ENCODE measurements at places on chromosomes 3 and 15.

GRCh38 chr3:177968891-177969290 lies 567.3 kb upstream of the KCNMB2 start:
- no peak for DNase-seq

- DNase-seq = no peak
Observed at GRCh38 chr3:196053487-196053886, 28.4 kb downstream of the TFRC start.

GRCh38 chr3:13879946-13880810 lies at the start of gene WNT7A:
WNT7A (minus strand) TSS chr3:13880071; CDS start chr3:13879816, 255 bp downstream.
- no peak for DNase-seq

GRCh38 chr3:42216931-42217333 lies 49.1 kb downstream of the CCK start:
- DNase-seq = no peak

DNA sequence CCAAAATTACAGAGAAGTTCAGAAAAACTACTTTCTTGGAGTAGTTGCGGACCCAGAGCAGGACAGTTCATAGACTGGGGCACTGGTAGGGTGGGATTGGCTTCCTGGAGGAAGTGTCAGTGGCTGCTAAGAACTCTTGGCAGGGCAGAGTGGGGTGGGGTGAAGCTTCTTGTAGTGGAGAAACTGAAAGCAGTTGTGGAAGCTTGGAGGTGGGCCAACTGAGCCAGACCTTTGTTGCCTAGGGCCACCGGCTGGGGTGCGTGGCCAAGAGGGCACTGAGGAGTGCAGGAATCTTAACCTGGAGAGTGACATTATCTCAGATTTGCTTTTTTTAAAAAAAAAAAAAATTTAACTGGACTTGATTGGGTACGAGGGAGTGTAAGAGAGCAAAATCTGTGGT lies 3.1 kb downstream of the KAT2B start:
- DNase-seq = no peak

GRCh38 chr15:89225588-89225987 lies 4.2 kb upstream of the RLBP1 start:
- DNase-seq = no peak

DNA sequence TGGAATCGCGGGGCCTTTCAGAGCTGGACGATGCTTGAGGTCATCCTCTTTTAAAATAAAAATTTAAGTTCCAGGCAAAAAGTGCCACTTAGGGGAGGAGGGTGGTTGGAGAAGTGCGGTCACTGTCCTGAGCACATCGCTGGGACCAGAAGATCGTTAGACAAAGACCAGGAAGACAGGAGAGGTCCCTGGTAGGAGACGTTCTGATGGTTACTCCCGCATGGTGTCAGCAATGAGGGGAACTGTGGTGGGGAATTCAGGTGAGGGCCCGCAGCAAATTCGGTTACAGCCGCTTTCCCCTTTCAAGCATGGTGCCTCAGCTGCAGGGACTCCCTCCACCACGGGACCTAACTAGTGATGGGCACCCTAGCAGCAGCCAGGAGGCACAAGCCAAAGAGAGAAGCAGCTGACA lies 1.0 kb upstream of the ISY1 start:
- no peak for DNase-seq

DNA sequence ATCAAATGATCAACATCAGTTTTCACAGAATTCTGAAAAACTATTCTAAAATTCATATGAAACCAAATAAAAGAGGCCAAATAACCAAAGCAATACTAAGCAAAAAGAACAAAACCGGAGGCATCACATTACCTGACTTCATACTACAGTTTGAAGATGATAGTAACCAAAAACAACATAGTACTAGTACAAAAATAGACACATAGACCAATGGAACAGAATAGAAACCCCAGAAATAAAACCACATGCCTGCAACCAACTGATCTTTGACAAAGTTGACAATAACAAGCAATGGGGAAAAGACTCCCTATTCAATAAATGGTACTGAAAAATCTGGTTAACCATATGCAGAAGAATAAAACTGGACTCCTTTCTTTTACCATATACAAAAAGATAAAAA lies 75.7 kb upstream of the FXR1 start:
- no peak for DNase-seq

DNA sequence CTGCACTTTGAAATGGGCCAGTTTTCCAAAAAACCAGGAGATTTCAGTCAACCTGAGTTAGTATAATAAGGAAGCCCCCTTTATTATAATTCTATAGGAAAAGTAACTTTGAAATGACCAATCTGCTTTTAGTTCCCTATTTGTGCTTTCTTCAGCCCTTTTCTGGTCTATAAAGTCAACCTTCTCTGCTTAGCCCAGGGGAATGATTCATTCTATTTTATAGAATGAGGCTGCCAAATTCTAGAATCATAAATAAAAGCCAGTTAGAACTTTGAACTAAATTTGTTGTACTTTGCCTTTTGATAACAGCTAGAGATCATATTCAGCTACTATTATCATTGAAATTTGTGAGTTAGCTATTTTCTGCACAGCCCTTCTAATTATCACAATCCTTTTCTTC lies 24.7 kb downstream of the CIP2A start:
- DNase-seq = no peak

- DNase-seq = peak; percentile 20
Observed at GRCh38 chr15:50953302-50953701, 44.8 kb downstream of the AP4E1 start.

GRCh38 chr15:71627604-71628003 lies 182.8 kb upstream of the NR2E3 start:
- DNase-seq = no peak

GRCh38 chr15:74307827-74308811 lies 59.3 kb downstream of the CYP11A1 start:
- DNase-seq = no peak

DNA sequence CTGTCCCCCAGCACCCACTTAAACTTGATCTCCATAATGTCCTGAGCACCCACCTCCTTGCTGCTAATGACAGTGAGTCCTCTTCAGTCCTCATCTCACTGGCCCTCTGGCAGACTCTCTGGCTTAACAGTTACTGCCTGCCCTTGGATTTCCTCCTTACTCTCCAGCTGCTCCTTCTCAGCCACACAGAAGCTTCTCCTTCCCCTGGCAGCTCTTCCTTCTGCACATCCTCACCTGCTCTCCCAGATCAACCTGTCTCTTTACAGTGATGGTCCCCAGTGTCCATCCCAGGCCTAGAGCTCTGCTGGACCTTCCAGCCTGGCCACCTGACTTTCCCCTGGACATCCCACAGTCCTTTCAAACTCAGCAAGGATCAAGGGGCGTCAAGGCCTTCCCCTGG lies 47.4 kb upstream of the SMAD3 start:
- no peak for DNase-seq

DNA sequence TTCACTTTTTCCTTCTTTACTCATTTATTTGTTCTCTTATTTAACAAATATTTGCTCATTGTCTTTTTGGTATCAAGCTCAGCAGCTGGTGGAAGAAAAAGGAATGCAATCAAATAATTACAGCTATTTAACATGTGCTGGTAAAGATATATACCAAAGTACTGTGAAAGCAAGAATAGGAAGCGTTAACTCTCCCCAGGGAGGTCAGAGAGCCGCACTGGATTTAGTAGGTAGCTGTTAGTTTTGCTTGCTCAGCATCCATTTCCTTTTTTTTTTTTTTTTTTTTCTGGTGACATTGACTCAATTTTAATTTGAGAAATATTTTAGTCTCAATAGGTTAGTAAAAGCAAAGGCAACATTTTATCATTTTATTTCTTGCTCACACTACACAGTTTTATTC lies 308.5 kb upstream of the MDFIC2 start:
- no peak for DNase-seq

GRCh38 chr3:160384639-160385318 lies 14.2 kb downstream of the IFT80 start:
- DNase-seq = no peak

GRCh38 chr3:158763421-158763820 lies 31.2 kb upstream of the RARRES1 start:
- no peak for DNase-seq

DNA sequence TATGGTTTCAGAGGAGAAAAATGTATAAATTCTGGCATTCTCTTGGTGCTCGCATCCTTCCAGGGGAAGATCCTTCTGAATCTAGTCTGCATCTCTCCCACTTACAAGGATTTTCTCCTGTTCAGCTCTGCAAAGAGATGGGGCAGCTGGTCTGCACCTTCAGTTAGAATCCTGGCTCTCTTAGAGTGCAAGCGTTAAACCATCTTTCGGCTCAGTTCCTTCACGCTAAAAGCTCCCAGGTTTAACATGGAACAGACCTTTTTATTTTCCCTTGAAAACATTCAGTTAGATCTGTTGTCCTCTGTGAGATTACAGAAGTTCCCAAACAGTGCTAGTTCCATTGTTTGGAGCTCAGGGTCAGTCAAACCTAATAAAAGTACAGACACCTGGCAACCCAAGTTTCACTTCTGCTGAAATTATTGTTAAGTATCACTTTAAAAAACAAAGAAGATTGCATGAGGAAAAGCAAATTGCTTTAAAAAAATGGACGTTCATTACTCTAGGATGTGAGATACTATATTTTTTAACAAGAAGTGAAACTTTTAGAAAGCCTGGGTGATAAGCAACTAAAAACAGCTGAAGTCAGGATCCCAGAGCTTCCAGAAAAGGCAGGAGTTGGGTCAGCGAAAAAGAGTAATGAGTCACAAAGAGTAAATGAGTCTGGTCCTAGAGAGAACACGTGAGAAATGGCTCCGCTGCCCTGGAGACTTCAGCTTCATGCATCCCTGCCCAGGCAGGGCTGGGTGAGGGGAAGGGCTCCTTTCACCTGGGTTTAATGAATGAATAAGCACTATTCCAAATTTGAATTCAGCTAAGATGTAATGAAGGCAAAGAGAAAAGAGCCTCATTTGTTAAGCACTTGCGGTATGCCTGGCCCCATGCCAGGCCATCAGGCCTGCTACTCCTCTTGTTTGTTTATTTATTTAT lies 63.3 kb downstream of the ABTB1 start:
- DNase-seq = no peak
